Stomach (tissue), 19 donors: ENCODE measurements at places on chromosomes 4 and X.

DNA sequence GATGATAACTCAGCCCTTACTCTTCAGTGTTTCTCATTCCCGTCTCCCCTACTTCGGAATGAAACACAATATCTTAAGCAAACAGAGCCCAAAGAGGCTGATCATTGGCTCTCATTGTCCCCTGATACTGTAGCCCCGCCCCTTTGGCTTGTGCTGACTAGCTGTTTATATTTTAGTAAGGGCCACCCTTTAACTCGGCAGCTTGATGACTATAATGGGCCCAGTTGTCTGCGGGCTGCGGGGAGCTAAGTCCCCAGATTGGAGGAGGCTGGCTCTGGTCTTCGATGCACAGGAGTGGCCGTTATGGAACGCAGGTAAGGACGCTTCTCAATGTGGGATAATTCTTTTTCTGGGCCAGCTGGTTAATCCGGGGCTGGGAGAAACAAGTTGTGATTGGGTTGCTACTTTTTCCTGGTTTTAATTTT is at the start of gene TRIM2:
Gene TRIM2 (plus strand): TSS at position 197 of the 425 bp plus-strand sequence. CDS start 88 bp downstream, at position 285.
- H3K27me3 ChIP-seq: no peaks in the 10 kb centered on the region
- DNase-seq: peak; percentile 93
- H3K36me3 ChIP-seq: no peaks in the 10 kb centered on the region
- H3K27ac ChIP-seq: peak within 1 kb of the TSS; percentile 86
- H3K4me3 ChIP-seq: peak within 1 kb of the TSS; percentile 54

DNA sequence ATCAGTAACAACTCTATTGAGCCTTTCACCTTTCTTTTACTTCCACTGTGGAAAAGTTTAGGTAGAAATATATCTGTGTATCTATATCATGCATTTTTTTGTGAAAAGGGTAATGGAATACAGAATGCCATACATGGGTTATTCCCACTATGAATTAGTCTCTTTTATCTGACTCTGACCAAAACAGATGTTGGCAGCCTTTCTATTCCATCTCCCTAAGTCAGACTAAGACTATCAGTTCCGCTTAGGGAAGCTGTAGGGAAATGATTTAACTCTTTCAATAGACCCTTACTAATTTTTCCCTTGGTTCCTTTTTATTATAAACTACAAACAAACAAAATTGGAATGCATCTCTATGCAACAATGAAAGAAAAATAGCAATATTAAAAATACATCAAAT is 92.3 kb upstream of the LEF1 start:
- H3K4me3 ChIP-seq: no peak overlapping the region
- no peak for DNase-seq
- H3K27ac ChIP-seq: no peak overlapping the region

GRCh38 chrX:149720021-149720689 is 8.3 kb downstream of the MAGEA11 start:
- H3K36me3 ChIP-seq: no peaks in the 10 kb centered on the region
- no peaks in the 10 kb centered on the region for H3K27me3 ChIP-seq
- H3K4me3 ChIP-seq: no peak overlapping the region

- H3K27me3 ChIP-seq: peaks cover 18% of the 10 kb centered on the region
- H3K4me1 ChIP-seq: peaks cover 6% of the 10 kb centered on the region
- no peak overlapping the region for H3K27ac ChIP-seq
- DNase-seq: no peak
Measured at GRCh38 chr4:100187781-100188180, 2.5 kb downstream of the DDIT4L start.

- no peak overlapping the region for H3K4me3 ChIP-seq
- no peaks in the 10 kb centered on the region for H3K4me1 ChIP-seq
- DNase-seq: peak; percentile 24
- H3K36me3 ChIP-seq: peaks cover 13% of the 10 kb centered on the region
- no peaks in the 10 kb centered on the region for H3K27me3 ChIP-seq
- no peak overlapping the region for H3K27ac ChIP-seq
Measured at GRCh38 chr4:174256277-174256713, 27.2 kb downstream of the FBXO8 start.

DNA sequence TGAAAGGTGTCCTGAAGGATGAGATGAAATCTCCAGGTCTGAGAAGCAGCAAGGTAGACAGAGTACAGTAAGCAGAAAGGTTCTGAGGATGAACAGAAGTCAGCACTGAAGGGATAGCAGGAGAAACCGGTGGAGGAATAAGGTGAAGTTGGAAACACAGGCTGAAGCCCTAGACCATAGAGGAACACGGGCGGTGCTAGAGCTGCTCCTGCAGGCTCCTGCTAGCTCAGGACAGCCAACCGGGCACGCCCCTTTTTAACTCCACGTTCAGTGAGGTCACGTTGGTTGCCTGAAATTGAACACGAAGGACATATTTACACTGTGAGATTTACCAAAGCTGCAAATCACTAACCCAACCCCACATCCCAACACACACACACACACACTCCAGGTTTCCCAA is 1886.4 kb upstream of the AGA start:
- H3K4me1 ChIP-seq: no peaks in the 10 kb centered on the region
- DNase-seq: peak; percentile 11
- no peak overlapping the region for H3K27ac ChIP-seq
- no peaks in the 10 kb centered on the region for H3K27me3 ChIP-seq
- no peak overlapping the region for H3K4me3 ChIP-seq

DNA sequence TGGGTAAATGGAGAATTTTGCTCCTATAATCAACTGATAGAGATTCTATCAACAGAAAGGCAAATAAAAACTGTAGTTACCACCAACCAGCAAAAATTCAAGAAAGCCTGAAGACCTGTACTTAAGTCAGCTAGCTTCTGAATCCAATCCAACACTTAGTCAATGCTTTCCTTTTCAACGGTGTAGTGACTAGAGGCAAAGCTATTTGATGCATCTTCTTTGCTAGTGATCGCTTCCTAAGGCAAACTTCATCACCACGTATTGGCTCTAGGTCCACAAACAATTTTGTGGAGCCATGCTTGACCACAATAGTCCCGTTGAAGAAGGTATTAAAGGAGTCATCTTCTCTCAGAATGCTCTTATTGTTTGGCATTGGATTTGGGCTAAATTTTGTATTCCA is 25.0 kb upstream of the UBA6 start:
- no peak for DNase-seq
- H3K36me3 ChIP-seq: peaks cover 25% of the 10 kb centered on the region
- H3K4me1 ChIP-seq: no peaks in the 10 kb centered on the region
- no peaks in the 10 kb centered on the region for H3K27me3 ChIP-seq

DNA sequence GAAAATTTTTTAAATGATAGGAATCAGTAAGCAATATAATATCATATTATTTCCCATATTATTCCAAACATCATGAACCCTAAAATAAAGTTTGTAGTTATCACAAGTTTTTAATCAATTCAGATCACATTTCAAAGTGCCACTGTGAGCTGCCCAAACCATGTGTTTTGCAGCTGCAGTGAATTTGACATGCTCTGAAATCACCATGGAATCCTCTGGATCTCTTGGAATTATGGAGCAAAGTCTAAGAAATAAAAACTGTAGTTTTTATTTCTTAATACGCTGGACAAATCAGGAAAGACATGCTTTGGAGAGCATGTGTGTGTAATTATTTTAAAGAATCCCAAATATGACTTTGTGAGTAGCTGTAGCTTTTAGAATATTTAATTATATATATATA is 262.7 kb downstream of the ANKRD50 start:
- H3K4me3 ChIP-seq: no peak overlapping the region
- no peaks in the 10 kb centered on the region for H3K36me3 ChIP-seq
- H3K4me1 ChIP-seq: no peaks in the 10 kb centered on the region

DNA sequence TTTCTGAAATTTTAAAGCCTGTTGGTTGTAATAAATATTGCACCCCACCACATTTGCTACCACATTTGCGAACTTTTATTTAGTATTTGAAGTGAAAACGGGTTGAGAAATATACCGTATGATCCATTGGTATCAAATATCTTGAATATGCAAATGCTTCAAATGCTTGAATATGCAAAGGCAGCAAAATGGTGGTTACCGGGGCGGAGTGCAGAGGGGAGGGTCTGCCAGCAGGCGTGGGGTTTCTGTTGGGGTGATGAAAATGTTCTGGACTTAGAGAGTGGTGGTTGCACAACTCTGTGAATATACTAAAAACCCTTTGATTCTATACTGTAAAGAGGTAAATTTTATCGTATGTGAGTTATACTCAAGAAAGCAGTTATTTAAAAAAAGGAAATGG is 35.3 kb downstream of the SHROOM2 start:
- no peaks in the 10 kb centered on the region for H3K36me3 ChIP-seq
- H3K27ac ChIP-seq: no peak overlapping the region
- no peak for DNase-seq
- H3K27me3 ChIP-seq: no peaks in the 10 kb centered on the region
- H3K4me1 ChIP-seq: no peaks in the 10 kb centered on the region

- H3K27ac ChIP-seq: no peak overlapping the region
- no peaks in the 10 kb centered on the region for H3K36me3 ChIP-seq
- no peak overlapping the region for H3K4me3 ChIP-seq
- H3K4me1 ChIP-seq: no peaks in the 10 kb centered on the region
Measured at GRCh38 chr4:123698556-123698955, 302.0 kb downstream of the SPRY1 start.

DNA sequence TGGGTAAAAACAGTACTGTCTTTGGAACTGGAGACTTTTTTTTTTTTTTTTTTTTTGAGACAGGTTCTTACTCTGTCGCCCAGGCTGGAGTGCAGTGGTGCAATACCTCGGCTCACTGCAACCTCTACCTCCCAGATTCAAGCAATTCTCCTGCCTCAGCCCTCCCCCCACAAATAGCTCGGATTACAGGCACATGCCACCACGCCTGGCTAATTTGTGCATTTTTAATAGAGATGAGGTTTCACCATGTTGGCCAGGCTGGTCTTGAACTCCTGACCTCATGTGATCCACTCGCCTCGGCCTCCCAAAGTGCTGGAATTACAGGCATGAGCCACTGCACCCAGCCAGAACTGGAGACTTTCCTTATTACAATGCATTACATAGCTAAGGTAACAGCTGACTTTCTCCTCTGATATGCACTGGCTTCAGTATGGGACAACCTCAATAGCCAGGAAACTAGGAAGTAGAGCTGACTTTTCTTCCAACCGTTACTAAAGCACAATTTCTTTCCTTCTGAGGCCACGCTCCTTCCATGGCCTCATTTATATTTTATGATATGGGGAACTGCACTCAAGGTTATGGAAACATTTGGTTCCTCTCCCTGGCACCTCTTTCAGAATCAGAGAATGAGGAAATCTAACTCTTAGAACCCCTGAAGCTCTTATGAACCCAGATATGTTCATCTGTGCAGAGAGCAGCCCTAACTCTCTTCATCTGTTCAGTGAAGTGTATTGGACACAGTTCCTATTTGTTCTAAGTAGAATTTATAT is 53.5 kb upstream of the FAM9B start:
- H3K27ac ChIP-seq: no peak overlapping the region
- H3K4me1 ChIP-seq: no peaks in the 10 kb centered on the region
- no peaks in the 10 kb centered on the region for H3K36me3 ChIP-seq
- no peak for DNase-seq

- no peak overlapping the region for H3K4me3 ChIP-seq
- H3K4me1 ChIP-seq: no peaks in the 10 kb centered on the region
- H3K36me3 ChIP-seq: no peaks in the 10 kb centered on the region
- H3K27me3 ChIP-seq: no peaks in the 10 kb centered on the region
- no peak for DNase-seq
- H3K27ac ChIP-seq: no peak overlapping the region
Measured at GRCh38 chr4:141511055-141511454, 125.3 kb upstream of the IL15 start.

GRCh38 chr4:114041117-114041475 is 61.6 kb upstream of the ARSJ start:
- H3K4me1 ChIP-seq: peaks cover 13% of the 10 kb centered on the region
- no peak overlapping the region for H3K27ac ChIP-seq
- H3K36me3 ChIP-seq: no peaks in the 10 kb centered on the region
- H3K27me3 ChIP-seq: no peaks in the 10 kb centered on the region
- no peak for DNase-seq

- no peaks in the 10 kb centered on the region for H3K27me3 ChIP-seq
- H3K36me3 ChIP-seq: no peaks in the 10 kb centered on the region
- DNase-seq: no peak
- no peak overlapping the region for H3K27ac ChIP-seq
Measured at GRCh38 chr4:85886665-85887064, 411.7 kb downstream of the ARHGAP24 start.

GRCh38 chr4:76072760-76073159 is 1.7 kb upstream of the ART3 start:
- no peak for DNase-seq
- no peaks in the 10 kb centered on the region for H3K27me3 ChIP-seq
- H3K36me3 ChIP-seq: no peaks in the 10 kb centered on the region
- no peak overlapping the region for H3K27ac ChIP-seq
- no peak overlapping the region for H3K4me3 ChIP-seq

DNA sequence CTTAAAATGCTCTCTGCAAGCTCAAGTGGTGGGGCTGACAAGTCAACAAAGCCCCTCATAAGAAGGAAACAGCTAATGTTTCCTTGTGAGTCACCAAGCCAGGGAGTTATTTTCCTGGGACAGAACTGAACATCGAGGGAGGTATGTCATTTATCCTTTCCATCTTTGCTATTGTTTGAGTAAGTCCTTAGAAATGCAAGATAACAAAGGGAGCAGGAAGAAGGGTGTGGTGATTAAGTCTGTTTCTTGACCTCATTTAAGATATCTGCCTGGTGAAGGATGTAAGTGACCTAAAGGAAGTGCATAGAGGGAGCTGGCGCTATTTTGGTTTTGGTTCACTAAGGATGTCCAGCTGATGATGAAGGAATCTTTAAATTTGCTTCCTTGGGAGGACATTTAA is 39.9 kb downstream of the ATG4A start:
- no peaks in the 10 kb centered on the region for H3K4me1 ChIP-seq
- H3K27me3 ChIP-seq: no peaks in the 10 kb centered on the region
- H3K27ac ChIP-seq: no peak overlapping the region
- peaks cover 21% of the 10 kb centered on the region for H3K36me3 ChIP-seq

GRCh38 chr4:52036886-52037530 is 1.1 kb downstream of the SGCB start:
- peaks cover 1% of the 10 kb centered on the region for H3K36me3 ChIP-seq
- no peaks in the 10 kb centered on the region for H3K27me3 ChIP-seq
- H3K4me1 ChIP-seq: peaks cover 21% of the 10 kb centered on the region
- H3K4me3 ChIP-seq: peak overlapping the region; percentile 83
- H3K27ac ChIP-seq: peak overlapping the region; percentile 89
- DNase-seq: peak; percentile 13

GRCh38 chr4:72505314-72505744 is 63.7 kb downstream of the ADAMTS3 start:
- no peak overlapping the region for H3K27ac ChIP-seq
- no peaks in the 10 kb centered on the region for H3K4me1 ChIP-seq
- no peaks in the 10 kb centered on the region for H3K36me3 ChIP-seq
- no peaks in the 10 kb centered on the region for H3K27me3 ChIP-seq
- DNase-seq: no peak
- no peak overlapping the region for H3K4me3 ChIP-seq

- no peak overlapping the region for H3K27ac ChIP-seq
- DNase-seq: no peak
- no peaks in the 10 kb centered on the region for H3K27me3 ChIP-seq
- H3K4me3 ChIP-seq: no peak overlapping the region
- no peaks in the 10 kb centered on the region for H3K4me1 ChIP-seq
Measured at GRCh38 chr4:144223661-144224060, 83.1 kb upstream of the GYPA start.

DNA sequence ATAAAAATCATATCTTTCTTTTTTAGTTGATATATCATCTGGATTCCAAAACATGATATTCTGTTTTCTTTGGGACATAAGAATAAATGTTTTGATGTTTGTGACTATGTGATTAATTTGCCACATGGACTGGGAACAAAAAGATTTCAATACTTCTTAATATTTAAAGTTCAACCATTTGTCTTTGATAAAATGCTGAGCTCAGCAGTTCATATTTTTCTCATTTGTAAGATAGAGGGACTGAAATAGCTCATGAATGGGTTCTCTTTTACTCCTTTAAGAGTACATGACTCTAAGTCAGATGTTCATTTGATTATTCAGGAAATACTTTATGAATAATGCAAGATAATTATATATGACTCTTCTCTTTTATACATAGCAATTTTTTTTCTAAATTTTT is 205.9 kb upstream of the FAM47A start:
- no peaks in the 10 kb centered on the region for H3K36me3 ChIP-seq
- no peak for DNase-seq
- H3K4me1 ChIP-seq: no peaks in the 10 kb centered on the region
- no peaks in the 10 kb centered on the region for H3K27me3 ChIP-seq
- H3K27ac ChIP-seq: no peak overlapping the region
